ENCODE measurements at places on chromosomes 13 and 19.

DNA sequence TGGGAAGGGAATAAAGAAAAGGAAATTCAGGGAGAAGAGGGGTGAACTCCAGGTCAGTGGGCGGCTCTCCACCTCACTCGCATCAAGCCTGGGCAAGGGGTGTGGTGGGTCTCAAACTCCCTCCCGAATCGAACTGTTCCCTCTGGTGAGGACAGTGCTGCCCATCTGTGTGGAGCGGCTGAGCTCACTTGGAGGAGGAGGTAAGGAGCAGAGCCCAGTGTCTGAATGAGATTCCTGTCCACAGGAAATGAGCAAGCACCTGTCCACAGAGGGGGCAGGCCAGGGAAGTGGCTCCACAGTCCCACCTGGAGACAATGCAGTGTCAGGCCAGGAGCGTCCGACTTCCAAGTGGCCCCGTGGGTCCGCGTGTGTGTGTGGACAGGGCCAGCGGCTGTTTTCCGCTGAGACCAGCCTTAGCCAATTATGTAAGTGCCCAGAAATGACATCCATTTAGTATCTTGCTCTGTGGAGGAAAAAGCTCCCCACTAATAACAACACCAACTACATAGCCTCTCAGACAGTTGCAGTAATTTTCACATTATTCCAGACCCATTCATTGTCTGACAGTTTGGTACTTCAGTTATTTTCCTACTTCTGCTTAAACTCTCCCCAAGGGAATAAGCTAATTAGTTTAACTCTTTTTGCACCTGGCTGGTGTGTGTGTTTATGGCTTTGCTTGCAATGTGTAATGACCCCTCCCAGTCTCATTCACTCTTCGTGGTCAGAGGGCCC lies 114.6 kb downstream of the SOX1 start:
- no peak for DNase-seq

- no peak for DNase-seq
These were observed 39.1 kb downstream of the SMAD9 start for GRCh38 chr13:36880961-36881360.

- DNase-seq = no peak
These were observed 1431.0 kb upstream of the ATXN8OS start for GRCh38 chr13:68676513-68677115.

GRCh38 chr13:93861818-93862217 lies 617.7 kb downstream of the DCT start:
- DNase-seq = no peak

- DNase-seq = no peak
These were observed 615.5 kb upstream of the KLHL1 start for GRCh38 chr13:70723732-70724131.

Measured in NAMALWA (cell line).